ENCODE measurements at places on chromosomes 3 and 15.

DNA sequence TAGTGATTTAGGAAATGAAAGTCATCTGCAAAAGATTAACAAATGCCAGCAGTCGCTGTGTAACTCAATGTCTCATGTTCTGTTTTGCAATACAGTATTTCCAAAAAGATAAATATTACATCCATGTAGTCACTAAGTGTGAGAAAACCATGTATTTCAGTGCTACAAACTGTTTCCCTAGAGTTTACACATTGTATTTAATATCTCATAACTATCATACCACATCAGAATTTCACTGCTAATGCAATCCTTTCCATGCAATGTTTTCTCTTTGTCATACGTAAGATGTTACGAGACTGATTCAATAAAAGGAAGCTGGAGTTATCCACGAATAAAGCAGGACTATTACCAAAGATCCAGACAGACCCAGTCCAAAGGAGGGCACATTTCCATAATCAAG is 269.4 kb downstream of the GBE1 start:
- DNase-seq, result no peak

DNA sequence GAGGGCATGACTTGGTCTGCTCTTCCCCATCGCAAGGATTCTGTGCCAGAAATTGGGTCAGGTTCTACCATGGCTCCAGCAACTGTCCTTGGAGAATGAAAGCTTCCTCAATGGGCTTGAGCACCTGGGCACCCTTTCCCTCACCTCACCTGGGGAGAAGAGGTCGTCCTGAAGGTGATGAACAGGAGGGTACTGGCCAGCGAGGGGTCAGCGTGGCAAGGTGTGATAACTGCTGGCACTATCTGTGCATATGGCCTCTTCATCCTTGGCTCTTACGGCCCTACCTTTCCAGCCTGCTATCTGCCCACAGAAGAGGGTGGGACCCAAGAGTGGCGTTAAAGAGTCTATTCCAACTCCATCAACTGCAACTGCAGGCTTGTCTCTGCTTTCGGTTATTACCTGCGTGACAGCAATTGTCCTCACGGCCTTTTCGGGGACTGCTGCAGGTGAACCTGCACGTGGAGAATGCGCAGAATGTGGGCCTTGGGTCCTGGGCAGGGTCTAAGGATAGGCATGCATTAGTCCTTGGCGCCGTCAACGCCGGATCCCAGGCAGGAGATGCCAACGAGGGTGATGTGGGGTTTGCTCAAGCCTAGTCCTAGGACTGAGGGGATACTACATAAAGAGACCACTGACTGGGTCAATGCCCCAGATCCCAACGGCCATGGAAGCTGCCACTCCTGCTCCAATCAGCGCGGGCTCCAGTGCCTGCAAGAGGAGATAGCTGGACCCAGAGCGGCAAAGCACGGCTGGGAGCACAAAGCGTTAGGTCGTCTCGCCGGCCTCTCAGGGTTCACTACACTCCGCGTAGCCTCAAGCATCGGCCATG is 625 bp upstream of the RBM15B start:
- no peak for DNase-seq

DNA sequence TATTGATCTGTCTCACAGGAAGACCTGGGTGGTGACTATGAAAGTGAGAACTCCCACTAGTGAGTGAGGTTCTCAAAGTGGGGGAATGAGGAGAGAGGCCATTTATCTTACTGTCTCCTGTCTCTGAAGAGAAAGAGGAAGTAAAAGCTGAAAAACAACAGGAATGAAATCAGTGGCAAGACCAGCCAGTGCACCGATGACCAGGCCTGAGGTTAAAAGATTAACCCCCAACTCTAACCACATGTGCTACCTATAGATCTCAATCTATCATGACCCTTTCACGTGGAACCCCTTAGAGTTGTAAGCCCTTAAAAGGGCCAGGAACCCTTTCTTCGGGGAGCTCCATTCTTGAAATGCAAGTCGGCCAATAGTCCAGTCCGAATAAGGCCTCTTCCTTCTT is 239.3 kb upstream of the CNTN6 start:
- no peak for DNase-seq

- no peak for DNase-seq
Measured at GRCh38 chr3:35296533-35296932, 342.8 kb upstream of the ARPP21 start.

DNA sequence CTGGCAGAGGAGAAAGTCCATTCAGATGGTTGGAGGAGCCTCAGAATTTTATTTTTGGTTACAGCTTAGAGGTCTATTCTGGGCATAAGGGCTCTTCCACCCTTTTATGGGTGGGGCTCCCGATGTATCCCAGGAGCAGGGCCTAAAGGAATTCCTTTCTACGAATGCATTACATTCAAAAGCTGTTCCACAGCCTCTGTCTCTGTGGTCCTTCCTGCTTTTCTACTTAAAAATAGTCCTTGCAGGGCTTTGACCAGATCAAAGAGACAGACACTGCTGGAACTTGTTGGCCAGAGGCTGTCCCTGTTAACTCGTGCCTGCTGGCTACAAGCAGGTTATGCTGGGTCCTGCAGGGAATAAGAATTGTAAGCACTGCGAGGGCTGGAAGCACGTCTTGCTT is 14.4 kb upstream of the NOX5 start:
- no peak for DNase-seq

DNA sequence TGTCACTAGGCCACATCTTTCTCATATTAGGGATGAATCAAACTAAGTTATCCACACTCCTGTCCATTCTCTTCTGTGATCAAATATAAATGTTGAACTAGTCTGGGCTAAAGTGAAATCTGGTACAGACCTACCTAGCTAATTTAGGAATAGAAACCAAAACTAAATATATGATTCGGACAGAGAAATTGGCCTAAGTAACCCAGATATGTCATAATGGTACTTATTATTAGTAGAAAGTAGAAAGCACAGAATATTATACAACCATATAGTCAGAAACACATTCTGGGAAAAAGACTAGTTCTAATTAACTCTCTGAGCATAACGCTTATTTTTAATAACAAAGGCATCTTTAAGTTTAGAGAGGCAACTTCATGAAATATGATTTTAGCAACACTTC is 389.0 kb downstream of the LSAMP start:
- DNase-seq, result no peak

- peak; percentile 41 for DNase-seq
Measured at GRCh38 chr3:16513141-16514020, at the start of gene RFTN1. TSS of gene RFTN1 (minus strand) at chr3:16513699. CDS start at chr3:16493869, 19,830 bp downstream.

DNA sequence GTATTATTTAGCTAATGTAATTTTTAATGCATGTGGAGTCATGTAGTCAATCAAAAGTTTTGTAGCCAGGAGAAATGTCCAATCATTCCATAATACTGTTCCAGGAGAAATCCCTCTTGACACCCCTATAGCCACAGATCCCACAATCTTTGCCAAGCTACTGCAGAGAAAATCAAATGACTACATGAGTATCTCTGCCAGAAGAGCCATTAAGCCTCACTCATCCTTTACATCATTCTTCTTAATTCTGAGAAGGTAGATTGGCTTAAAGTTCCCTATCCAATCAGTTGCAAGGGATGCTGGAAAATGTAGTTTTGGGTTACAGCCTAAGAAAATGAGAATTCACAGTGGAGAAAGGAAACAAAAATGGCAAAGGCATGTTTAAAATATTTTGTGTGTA is 502.1 kb downstream of the ZBBX start:
- DNase-seq, result no peak

- DNase-seq, result no peak
Measured at GRCh38 chr3:61184956-61185355, 66.3 kb downstream of the FHIT start.

GRCh38 chr15:31598620-31599019 is 272.0 kb downstream of the KLF13 start:
- no peak for DNase-seq

DNA sequence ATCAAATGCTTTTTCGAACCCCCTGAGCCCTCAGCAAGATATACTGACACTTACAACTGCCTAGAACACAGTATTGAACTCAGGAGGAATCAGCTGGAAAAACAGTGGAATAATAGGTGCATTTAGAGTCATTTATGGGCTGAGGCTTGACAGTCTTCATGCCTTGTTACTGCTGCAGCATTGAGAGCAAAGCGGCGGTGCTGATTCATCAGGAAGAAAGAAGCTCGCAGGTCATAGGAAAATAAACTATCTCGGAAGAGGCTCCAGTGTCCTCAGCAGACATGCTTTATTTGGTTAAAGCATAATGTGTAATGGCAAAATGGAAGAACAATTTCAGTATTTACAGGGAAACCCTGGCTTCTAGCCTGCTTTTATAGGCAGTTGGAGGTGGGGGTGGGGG is 30.1 kb upstream of the NEO1 start:
- no peak for DNase-seq

DNA sequence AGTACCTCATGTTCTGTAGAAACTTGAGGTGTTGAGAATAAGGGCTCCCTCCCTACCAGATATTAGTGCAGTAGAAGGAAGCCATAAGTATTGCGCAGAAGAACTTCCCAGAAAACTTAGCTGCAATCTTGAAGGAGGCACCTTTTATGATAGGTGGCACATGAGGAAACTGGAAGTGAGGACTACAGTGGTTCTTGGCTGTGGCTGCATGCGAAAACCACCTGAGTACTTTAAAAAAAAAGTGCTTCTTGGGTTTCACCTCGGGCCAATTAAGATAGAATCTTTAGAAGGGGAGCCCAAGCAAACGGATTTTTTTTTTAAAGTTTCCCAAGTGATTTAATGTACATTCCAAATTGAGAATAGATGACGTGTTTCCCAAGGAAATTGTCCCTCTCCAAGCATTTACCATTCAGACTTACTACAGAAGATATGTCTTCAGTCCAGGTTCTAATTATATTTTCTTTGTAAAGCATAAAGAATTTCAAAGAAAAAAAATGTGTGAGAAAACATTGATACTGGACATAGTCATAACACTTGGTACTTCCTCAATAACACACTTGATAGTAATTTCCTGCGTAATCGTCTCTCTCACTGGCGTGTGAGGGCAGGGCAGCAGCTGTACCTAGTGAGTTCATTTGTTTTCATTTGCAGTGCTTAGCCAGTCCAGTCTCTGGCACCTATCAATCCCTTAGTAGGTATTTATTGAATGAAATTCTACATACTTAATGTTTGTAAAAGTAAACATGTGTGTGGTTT is 12.3 kb upstream of the NR1I2 start:
- no peak for DNase-seq

DNA sequence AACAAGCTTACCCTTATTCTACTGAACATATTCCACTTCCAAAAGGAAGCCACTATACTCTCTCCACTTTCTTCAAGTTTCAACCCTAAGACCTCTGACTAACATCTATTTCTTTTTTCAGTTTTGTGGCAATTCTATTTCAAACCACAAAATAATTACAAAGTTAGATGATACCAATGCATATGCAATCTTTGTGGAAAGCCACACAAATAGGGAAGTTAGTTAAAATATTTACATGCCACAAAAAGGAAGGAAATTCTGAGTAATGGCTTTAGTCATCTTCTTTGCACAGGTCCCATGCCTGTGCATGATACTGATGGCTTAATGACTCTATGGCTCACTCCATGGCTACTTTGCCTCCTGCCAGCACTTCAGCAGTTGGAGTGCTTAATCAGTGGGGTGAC is 57.0 kb upstream of the MCTP2 start:
- DNase-seq, result no peak

DNA sequence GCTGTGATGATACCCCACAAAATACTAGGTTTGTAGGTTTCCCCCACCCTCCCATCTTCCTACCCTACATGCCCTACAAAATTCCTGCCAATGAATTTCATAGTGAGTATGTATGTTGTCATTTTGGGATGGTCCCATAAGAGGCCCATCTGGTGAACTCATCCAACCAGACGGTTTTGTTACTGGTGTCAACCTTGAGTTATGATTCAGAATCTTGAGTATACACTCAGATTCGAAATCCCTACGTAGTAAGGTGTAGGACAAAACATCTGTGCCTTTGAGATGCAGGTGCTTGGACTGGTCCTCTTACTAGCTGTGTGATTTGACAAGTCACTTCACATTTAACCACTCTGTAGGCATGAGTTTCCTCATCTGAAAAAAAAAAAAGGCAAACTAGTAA is 3.6 kb downstream of the SIAH2 start:
- no peak for DNase-seq

DNA sequence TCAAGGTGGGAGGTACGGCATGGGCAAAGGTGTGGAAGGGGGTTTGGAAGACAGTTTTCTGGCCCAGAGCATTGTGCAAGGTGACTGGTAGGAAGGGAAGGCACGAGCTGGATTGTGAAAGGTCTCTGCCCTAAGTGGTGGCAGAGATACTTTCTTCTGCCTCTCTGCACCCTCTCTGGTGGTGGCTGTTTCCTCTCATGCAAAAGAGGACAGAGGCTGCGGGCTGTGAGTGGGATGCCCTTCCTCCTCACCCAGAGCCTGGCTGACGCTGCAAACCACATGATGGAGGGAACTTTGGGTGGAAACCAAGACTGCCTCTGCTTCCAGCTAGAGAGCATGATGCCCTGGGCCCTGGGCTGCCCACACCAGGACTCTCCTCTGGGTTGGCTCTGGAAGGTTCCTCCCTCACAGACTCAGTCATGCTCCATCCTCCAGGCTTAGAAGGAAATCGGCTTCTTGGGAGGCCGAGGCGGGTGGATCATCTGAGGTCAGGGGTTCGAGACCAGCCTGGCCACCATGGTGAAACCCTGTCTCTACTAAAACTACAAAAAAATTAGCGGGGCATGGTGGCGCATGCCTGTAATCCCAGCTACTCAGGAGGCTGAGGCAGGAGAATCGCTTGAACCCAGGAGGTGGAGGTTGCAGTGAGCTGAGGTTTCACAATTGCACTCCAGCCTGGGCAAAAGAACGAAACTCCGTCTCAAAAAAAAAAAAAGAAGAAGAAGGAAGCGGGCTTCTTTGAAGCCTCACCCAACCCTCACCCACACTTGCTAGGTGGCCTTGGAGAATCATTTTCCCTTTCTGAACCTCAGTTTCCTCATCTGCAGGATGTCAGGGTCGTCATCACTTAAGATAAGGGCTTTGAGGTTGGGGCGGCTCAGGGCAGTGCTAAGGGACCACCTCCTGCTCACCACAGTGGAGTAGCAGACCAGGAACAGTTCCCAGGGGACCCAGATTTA is 8.3 kb downstream of the PSTPIP1 start:
- DNase-seq, result no peak

GRCh38 chr3:99702953-99703943 is 64.9 kb downstream of the COL8A1 start:
- no peak for DNase-seq

- no peak for DNase-seq
Measured at GRCh38 chr15:68578175-68578979, 416 bp upstream of the CORO2B start.

GRCh38 chr3:136305879-136306278 is 55.7 kb downstream of the PCCB start:
- no peak for DNase-seq

GRCh38 chr3:81255463-81255862 is 506.0 kb downstream of the GBE1 start:
- no peak for DNase-seq

- no peak for DNase-seq
Measured at GRCh38 chr3:112822064-112823055, 24.3 kb downstream of the CD200R1L start.
